Hindlimb muscle (tissue), 1 donor: ENCODE measurements at places on chromosomes 6 and 20. TPM values are rescaled to one million over a fixed set of nuclear protein-coding genes. Genes with fewer than 3 reads are reported as not detected.

DNA sequence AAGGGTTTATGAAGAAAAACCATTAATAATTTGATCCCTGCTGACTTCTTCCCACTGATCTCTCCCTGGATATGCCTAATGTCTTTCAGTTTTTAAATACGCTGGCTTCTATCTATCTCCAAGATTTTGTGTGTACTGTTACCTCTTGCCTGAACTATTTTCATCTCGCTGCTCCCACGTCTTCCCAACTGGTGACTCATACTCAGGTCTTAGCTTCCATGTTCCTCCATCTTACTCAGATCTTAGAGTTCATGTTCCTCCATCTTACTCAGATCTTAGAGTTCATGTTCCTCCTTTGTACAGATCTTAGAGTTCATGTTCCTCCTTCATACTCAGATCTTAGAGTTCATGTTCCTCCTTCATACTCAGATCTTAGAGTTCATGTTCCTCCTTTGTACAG lies 21.6 kb downstream of the GPR6 start:
- no peak for DNase-seq

DNA sequence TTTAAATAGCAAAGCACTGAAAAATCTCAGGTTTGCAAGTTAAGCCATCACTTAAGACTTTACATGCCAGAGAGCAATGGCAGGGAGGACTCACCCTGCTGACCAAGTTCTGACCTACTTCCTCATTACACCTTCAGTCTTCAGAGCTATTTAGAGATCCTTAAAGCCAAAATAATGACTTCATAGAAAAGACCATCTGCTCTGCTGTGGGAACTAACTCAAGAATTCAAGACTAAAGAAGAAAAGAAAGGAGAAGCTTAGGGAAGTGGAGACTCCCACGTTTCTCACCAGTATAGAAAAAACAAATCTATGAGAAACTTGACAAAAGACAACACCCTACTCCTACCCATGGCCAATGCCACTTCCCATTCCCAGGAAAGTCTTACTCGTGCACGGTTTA lies 28.6 kb downstream of the XPO5 start:
- DNase-seq = no peak

DNA sequence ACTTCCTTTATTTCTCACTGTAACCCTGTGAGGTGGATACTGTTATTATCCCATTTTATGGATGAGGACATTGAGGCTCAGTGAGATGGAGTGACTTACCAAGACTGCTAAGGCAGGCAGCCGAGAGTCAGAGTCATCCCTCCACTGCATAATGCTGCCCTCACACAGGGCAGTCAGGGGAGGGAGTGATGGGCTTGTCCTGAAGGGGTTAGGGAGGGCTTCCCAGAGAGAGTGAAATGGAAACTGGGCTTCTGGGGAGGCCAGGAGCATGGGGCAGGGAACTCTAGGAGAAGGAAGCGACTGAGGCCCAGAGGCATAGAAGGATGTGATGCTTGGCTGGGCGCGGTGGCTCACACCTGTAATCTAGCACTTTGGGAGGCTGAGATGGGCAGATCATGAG lies 31.1 kb downstream of the TM9SF4 start:
- DNase-seq = no peak

Gene PKIB
- polyA plus RNA-seq = 0.44 TPM

Gene ZNF322
- polyA plus RNA-seq = 14.8 TPM

GRCh38 chr6:122869437-122870024 lies 80.5 kb downstream of the SMPDL3A start:
- peak; percentile 30 for DNase-seq

Gene FAM110A
- polyA plus RNA-seq = 24.3 TPM

GRCh38 chr6:138331444-138331843 lies 46.3 kb upstream of the SMIM28 start:
- no peak for DNase-seq

DNA sequence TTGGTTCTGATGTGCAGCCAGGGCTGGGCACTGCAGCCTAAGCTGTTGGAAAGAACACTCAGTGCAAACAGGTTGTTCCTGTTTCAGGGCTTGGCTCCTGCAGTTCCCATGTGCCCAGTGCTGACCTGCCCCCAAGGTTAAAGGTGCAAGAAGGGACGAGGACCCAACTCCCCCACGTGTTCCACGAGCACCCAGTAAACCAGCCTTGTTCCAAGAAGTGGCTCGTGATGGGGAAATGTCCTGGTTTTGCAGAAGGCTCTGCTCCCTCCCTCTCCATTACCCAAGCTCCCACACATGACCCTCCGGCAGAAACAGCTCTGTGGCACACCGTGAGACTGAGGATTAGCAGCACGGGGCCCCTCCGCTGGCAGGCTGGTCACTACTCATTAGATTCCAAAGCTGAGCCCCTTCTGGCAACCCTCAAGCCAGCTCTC lies 9.4 kb downstream of the ACSS1 start:
- DNase-seq = no peak
